T-helper 9 cell (primary cell): ENCODE measurements at places on chromosomes 3 and 15.

GRCh38 chr15:63090472-63090871 lies 31.2 kb upstream of the LACTB start:
- DNase-seq: no peak

GRCh38 chr15:94610069-94610468 lies 378.7 kb downstream of the MCTP2 start:
- no peak for DNase-seq

DNA sequence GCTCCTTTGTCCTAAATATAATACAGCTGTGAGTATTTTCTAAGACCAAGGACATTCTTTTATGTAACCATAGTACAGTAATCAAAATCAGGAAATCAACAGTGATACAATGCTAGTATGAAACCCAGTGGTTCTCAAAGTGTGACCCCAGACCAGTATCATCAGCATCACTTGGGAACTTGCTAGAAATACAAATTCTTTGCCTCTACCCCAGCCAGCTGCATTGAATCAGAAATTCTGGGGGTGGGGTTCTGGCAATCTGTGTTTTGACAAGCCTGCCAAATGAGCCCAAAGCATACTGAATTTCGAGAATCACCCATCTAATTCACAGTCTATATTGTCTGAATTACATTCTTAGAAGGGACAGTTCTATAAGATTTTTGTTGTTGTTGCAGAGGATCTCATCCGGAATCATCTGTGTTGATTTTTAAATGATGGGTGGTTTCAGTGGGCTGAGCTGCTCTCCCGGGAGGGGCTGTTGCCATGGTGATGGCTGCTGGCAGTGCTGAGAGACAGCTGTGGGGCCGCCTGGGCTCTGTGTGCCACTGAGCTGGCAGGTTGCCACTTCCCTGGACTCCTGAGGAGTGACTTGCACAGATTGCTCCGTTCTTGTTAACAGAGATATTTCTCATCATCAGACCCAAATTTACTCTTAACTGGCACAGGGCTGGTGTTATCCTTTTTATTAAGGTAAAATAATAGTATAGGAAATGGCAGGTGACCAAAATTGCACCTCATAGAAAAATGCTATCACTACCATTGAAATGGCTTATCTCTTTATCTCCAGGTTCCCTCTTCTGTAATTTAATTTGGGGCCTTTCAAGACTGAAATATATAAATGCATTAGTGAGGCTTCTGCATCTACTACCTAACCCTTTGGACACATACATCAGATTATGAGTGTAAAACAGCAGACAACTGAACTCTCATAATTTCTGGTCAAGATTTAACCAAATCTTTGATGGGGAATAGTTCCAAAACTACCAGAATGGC lies 56.5 kb downstream of the NEK11 start:
- DNase-seq: no peak

DNA sequence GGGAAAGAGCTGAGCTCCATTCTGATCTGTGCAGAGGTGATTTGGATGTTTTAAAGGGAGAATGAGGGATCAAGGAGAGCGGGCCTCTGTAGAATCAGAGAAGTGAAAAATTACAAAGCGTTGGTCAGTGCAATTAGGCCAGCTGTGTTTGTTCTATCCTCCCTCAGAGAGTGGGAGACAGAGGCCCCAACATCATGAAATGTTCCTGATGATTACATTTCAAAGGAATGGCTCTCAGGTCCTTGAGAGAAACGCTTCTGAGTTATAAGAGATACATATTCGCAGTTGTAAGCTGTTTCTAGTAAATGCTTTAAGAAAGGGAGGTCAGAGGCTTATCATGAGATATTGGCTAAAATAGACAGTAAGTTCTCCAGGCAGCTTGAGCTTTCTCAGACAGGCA lies 15.7 kb upstream of the CAND2 start:
- no peak for DNase-seq

DNA sequence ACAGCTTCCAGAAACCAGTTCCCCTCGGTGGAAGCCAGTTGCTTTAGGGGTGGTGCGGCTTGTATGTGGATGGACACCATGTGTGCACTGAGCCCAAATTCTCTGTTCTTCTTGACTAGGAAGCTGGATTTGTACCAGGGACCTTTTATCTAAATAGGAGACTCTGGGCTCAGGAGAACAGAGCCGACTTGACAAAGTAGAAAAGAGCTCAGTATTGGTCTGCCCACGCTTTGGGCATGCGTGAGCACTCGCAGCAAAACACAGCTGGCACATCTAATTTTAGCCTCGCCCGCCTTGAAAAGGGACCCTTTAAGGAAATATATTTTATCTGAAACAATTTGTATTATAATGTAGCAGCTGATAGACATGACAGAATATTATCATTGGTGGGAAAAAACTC lies 1.1 kb upstream of the RBMS3 start:
- DNase-seq: no peak

DNA sequence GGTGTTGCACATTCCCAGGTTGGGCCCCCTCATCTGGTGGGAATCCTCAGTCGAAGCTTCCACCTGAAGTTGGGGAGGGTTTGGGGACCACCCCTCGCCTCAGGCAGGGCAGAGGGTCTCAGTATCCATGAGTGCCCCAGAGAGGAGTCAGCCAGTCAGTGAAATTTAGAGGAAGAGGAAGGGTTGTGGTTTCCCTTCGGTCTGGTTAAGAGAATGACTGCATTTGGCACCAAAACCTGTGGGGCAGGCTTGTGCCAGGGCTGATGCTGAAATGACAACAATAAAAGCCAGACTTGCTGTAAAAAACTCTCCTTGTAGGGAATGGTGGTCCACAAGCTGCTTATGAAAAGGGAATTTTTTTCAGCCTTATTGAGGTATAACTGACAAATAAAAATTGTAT lies 22.6 kb downstream of the LMCD1 start:
- DNase-seq: no peak

DNA sequence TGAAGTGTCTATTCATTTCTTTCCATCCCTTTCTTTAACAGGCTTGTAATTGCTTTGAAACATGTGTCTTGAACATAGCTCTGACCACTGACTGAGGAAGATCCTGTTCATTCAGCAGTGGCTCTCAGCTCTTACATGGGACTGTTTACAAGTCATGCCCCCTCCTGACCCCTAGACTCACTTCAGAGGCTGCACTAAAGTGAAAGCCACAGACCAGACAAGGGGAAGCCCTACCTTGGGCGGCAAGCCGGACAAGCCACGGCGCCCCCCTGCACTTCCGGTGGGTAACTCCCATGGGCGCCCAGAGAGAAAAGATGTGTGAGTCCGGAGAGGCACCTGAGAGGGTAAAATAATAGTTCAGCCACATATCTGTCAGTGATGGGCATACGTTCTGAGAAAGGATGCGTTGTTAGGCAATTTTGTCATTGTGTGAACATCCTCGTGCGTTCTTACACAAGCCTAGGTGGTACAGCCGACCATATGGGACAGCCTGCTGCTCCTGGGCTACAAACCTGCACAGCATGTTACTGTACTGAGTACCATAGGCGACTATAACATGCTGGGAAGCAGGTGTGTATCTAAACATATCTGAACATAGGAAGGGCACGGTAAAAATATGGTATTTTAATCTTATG lies 116.2 kb downstream of the CHSY1 start:
- no peak for DNase-seq

DNA sequence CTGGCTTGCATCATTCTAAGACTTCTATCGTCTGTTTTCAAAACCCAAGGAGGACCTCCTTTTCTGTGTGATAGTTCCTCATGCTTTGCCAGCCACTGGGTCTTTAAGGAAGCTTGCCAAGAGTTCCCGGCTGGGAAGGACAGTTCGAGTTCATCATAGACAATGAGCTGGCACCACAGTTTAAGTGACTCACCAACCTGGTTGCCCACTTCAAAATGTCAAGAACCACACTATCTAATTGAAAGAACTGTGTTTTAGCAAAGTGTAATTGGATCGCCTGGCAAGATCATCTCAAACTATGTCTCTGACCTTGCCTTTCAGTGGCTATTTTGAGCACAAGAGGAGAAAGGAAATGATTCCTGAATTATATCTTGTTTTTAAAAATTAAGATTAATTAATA lies 27.9 kb downstream of the SOX2 start:
- DNase-seq: no peak

- no peak for DNase-seq
Observed at GRCh38 chr3:194080436-194080835, 55.5 kb upstream of the HES1 start.

DNA sequence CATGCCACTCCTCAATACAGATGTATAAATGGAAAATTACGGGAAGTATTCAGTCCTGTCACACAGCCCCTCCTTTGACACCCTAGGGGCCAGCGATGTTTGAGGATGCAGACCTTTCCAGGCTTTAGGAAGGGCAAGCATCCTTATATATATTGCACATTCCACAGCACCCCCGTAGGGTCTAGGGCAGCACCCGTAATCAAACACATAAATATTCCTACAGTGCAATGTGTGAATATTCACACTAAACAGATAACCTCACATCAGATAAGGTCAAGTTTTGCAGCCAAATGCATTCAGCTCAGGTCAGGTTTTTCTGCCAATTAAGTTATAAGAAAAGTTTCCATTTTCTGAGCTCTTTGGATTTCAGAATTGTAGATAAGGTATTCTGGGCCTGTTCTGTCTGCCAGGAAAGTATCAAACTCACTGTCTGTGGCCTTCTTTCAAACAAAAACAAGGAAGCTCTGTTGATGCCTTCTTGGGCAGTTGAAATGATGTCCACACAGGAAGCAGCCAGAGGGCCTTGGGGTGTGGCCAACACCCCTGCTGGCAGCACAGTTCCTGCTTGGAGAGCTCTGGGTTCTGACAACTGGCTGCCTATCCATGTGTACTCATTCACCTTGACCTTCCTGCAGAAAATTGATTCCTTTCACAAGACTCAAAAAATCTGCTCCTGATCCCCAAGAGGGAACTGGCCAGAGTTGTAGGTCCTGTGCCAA lies 427.0 kb downstream of the NTRK3 start:
- DNase-seq: no peak

DNA sequence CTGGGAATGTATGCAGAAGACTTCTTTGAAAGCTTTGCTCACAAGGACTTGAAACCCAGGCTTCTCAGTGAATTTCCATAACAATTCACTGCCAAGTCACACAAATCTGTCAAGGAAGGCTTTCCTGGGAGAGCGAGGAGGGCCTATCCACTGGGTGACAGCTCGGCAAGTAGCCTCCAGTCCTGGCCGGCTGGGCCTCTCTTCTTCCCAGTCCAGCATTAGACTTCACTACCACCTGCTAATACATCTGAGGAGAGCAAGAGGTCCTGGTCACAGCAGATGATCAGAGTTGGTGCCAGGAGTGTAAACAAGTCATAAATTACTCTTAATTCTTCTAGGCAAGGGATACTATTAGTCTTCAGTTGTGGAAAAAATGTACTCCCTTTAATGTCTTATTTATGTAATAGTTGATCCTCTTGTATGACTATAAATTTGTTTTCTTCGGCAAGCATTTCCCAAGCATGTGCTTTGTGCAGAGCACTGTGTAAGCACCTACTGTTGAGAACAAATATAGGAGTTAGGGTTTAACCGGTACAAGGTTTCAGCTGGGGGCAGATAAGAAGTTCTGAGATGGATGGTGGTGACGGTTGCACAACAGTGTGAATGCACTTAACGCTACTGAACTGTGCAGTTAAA lies 162.9 kb downstream of the VGLL4 start:
- DNase-seq: no peak

DNA sequence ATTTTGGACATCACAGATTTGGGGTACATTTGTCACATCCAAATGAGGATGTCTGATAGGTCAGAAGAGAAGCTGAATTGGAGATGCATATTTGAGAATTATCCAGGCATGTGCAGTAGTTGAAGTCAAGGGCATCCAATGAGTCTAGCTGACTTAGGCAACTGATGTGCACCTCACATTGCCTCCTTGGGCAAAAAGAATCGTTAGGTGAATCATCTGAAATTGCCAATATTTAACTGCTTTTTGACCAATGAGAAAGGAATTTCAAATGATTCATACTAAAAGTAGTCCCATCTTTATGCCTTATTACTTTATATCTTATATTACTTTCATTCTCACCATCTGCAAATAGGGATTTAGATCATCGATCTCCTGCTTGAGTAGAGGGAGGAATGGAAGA lies 117.7 kb downstream of the CD47 start:
- no peak for DNase-seq

GRCh38 chr15:59991834-59992233 lies 12.3 kb upstream of the FOXB1 start:
- DNase-seq: no peak

- DNase-seq: no peak
Observed at GRCh38 chr3:56421205-56421604, 47.1 kb downstream of the ERC2 start.

- peak; percentile 9 for DNase-seq
Observed at GRCh38 chr3:122299872-122300460, 25.1 kb upstream of the CSTA start.

DNA sequence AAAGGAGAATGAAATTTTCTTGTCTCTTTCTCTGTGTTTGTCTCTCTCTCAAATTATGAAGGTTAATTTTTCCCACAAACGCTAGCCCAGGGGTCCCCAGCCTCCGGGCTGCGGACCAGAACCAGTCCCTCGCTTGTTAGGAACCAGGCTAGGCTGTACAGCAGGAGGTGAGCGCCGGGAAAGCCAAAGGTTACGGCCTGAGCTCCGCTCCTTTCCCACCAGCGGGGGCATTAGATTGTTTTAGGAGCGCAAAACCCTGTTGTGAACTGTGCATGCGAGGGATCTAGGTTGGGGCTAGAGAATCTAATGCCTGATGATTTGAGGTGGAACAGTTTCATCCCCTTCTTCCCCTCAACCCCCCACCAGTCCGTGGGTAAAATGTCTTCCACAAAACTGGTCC lies 74.7 kb upstream of the ZNF385D start:
- no peak for DNase-seq

GRCh38 chr3:35724106-35724505 lies 84.8 kb downstream of the ARPP21 start:
- DNase-seq: no peak

- DNase-seq: no peak
Observed at GRCh38 chr3:171458864-171459136, 1.4 kb downstream of the TNIK start.

GRCh38 chr3:19547665-19548464 lies 386.2 kb downstream of the EFHB start:
- DNase-seq: no peak

- DNase-seq: no peak
Observed at GRCh38 chr3:1787094-1787493, 311.6 kb upstream of the CNTN4 start.

- no peak for DNase-seq
Observed at GRCh38 chr3:118208642-118209041, 826.0 kb downstream of the IGSF11 start.

DNA sequence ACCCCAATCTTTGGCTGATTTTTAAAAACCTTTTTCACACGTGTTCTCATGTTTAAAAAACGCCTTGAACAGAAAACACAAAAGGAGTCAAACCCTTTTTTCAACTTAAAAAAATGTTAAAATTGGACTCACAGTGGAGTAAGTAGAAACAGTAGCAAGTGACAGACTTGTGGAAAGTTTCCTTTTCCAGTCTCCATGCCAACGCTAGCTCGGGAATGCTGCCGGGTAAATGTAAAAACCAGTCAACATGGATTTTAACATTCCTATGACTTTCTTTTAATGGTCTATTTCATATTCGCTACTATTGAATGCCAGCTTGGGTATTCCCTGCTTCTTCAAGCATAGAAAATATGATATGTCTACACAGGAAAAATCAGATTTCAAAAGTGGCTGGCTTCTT lies 1.6 kb upstream of the PROK2 start:
- no peak for DNase-seq

GRCh38 chr15:66287461-66288057 lies 5.8 kb upstream of the DIS3L start:
- no peak for DNase-seq

- no peak for DNase-seq
Observed at GRCh38 chr3:101829874-101830273, 19.4 kb upstream of the NFKBIZ start.

GRCh38 chr3:46857485-46858341 lies 5.5 kb downstream of the MYL3 start:
- no peak for DNase-seq
